Femur (tissue), 1 donor: ENCODE measurements at places on chromosomes 2 and 18.

- DNase-seq, result no peak
These were observed 36.3 kb downstream of the SMAD2 start for GRCh38 chr18:47893939-47894699.

DNA sequence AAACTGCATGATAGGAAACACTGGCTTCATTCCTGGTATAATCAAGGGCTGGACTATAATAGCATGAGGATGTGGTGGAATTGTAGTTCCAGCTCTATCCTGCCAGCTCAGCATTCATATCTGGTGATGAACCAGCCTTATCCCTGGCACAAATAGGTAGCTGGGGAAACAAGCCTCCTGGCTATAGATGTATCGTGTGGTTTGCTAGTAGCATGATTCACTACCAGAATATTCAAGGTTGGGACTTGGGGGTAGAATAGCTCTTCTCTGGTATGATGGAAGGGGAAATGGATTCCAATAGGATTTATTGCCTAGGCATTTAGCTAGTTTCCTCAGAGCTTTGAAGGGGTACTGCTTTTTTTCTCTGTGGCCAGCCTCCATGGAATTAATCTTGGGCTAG lies 532.8 kb downstream of the FBXO15 start:
- no peak for DNase-seq

DNA sequence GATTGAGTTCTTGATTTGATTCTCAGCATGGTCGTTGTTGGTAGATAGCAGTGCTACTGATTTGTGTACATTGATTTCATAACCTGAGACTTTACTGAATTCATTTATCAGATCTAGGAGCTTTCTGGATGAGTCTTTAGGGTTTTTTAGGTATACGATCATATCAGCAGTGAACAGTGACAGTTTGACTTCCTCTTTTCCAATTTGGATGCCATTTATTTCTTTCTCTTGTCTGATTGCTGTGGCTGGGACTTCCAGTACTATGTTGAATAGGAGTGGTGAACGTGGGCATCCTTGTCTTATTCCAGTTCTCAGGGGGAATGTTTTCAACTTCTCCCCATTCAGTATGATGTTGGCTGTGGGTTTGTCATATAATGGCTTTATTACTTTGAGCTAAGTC lies 27.9 kb upstream of the CXCR2 start:
- no peak for DNase-seq

- no peak for DNase-seq
These were observed 41.3 kb downstream of the VPS54 start for GRCh38 chr2:63977904-63978303.

GRCh38 chr2:39622860-39623259 lies 42.9 kb upstream of the TMEM178A start:
- no peak for DNase-seq

DNA sequence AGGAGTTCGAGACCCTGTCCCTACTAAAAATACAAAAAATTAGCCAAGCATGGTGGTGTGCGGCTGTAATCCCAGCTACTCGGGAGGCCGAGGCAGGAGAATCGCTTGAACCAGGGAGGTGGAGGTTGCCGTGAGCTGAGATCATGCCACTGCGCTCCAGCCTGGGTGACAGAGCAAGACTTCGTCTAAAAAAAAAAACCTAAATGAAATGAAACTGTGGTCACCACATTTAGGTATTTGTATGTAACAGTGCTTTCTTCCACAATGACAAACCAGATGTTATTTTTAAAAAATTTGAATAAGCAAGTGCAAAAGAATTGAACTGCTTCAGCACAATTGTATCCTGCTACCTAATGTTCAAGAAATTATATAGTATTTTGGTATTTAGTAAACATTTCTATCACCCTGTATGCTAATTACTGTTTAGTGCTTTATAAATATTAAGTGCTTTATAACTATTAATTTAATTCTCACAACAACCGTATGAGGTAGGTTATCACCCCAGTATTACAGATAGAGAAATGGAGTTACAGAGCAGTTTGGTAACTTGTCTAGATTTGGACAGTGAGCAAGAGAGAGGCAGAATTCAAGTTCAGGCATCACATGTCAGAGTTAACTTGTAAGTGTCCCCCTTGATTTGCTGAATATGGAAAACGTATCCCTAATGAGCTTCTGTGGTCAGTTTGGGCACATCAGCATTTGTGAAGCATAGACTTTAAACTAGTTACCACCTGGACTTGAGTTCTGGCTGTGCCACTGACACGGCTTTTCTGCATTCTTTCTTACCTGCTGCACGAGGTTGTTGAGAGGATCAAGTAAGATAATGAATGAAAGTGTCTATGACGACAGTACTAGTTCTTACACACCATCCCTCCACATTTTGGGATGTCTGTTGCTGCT lies 14.4 kb downstream of the PHLPP1 start:
- no peak for DNase-seq

DNA sequence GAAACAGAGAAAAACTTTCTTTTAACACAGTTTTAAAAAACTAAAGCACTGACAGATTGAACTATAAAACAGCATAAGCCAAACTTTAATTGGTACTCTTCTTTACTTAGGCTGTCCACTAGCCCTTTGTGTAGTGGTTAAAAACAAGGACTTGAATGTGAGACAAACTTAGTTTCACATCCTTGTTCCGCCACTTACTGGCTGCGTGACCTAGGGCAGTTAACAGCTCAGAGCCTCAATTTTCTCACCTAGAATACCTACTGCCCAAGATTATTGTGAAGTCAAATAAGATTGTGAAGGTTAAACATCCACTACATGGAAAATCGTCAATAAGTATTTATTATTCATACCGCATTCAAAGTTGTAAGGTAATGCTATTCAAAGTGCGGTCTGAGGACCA lies 2.0 kb downstream of the WDR35 start:
- DNase-seq, result no peak

DNA sequence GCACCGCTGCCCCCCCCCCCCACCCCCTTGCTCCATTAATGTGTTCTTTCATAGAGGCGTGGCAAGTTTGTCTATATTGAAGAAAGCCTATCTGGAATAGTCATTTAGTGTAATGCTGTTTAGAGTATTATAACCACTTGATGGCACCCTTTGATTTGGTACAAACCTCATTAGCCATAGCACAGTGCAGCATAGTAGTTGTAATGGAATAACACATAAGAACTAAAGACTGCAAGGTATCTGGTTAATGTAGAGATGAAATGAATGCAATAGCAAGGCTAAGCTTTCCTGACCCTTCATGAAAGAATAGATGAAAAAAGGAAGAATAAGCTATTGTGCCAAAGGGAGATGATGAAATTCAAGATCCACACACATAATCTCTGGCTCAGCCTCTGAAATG lies 81.9 kb downstream of the EHBP1 start:
- no peak for DNase-seq

GRCh38 chr18:22856870-22857269 lies 76.3 kb upstream of the RBBP8 start:
- no peak for DNase-seq

GRCh38 chr2:26356771-26357170 lies 10.2 kb upstream of the ADGRF3 start:
- no peak for DNase-seq

DNA sequence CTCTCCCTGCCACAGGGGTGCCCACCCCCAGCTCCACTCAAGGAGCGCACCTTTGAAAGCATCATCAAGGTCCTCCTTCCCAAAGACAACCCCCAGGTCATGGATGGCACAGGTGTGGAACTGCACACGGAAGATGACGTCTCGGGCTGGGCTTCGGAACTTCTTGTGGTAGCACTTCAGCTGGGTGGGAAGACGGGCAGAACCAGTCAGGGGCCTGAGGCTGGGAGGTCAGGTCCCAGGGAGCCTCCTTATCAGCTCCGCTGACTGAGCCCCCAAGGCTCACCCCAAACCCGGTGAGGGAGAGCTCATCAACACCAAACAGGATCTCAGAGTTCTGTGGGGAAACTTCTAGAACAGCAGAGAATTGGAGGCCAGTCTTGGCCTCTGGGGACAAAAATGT lies 117.8 kb downstream of the TNS1 start:
- no peak for DNase-seq

DNA sequence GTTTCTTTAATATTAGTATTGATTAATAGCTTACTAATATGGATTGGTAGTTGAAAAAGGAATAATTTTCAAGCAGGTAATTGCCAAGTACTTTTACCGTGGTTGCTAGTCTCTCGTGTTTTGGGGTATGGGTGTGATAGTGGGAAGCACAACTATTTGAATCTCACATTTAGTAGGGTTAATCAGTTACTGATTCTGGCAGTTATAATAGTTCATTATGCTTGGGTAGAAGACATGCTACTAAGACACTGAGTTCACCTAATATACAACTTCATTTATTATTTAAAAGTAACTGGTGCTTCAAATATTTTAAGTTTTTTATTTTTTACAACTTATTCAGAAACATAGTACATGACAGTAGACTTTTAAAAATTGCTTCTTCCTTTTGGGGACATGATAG lies 33.5 kb downstream of the SOCS6 start:
- no peak for DNase-seq

GRCh38 chr2:108949316-108950239 lies 39.4 kb downstream of the EDAR start:
- DNase-seq, result no peak
